ENCODE measurements at places on chromosomes 5 and 9. TPM values are rescaled to one million over a fixed set of nuclear protein-coding genes. Genes with fewer than 3 reads are reported as not detected.
A peak's percentile ranks its signal among the peaks of the same experiment; 100 is the strongest.

JAKMIP2 gene
- 15.9 TPM for total RNA-seq

FYB1 gene
- 0.42 TPM for total RNA-seq

PAX5 gene
- total RNA-seq, result not detected

DNA sequence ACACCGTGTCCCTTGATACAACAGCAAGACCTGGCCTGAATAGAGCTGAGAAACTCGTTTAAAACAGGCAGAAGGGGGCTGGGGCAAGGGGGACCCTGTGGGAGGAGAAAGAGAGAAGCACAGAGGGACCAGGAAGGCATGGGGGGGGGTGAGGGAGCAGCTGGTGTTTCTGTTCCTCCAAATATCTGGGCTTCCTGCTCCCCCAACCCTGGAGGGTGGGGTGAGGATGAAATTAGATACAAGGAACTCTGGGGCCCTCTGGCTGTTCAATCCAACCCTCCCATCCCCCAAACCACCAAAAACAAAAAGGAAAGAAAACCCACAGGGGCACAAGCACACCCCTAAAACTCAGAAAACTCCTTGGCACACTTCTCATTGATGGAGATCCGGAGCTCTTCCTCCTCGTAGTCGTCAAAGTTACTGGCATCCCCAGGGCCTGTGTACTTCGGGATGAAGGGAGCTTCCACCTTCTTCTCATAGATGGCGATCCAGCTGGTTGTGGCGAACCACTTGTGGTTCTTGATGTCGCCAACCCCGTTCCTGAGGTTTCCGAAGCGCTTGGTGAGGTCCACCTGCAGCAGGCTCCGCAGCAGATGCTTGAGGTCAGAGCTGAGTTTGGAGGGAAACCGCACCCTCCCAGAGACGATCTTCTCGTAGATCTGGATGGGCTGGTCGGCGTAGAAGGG, 1.1 kb downstream of the PRKACG start:
- no peak for DNase-seq

GRCh38 chr9:129686736-129687135, 21.3 kb downstream of the PRRX2 start:
- DNase-seq, result no peak

- DNase-seq, result peak; percentile 36
Measured at GRCh38 chr5:141508798-141509611, 20.1 kb downstream of the PCDHGC5 start.

DNA sequence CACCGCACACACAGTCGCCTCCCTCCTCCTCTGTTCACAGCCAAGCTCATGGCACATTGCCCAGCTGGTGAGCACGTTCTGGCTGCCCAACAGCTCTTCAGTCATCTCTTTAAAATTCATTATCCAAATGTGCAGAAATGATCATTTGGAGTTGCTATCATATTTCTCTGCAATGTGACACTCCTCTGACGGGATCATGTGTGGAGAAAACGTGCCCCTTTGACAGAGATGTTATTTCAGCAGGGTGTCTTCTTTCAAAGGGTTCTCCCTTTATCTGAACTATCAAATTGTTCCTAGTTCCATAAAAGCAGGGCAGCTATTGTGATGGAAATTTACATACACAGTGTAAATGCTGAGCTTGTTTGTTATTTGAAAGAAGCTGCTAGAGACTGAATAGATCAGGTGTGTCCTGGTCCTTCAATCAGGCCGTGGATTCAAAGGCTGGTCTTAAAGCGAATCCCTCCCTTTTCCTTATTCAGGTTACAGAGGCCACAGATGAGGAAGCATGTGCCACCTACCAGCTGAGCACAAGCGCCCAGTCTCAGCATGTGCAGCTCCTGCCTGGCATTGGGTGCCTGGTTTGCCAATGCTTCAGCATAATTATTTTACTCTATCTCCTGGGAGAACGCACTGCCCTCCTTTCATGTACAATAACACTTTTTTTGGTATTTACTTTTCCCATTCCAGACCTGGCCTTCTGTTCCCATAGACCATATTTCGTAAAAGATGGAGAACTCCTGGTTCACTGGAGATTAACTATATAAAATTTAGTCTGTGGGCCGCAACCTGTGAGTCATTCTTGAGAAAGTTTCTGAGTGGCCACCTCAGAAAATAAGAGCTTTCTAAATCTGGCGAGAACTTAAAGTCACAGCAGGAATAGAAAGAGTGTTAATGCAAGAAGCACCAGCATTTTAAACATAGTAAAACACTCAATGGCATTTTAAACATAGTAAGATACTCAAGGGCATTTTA, 433.7 kb downstream of the ENC1 start:
- DNase-seq, result peak; percentile 89

Measured in cardiac muscle cell (in vitro differentiated cells and primary cell).